ENCODE measurements at places on chromosomes 5 and 9.

- DNase-seq = no peak
Measured at GRCh38 chr5:75611311-75612225, at the start of gene ANKDD1B. TSS of gene ANKDD1B (plus strand) at chr5:75611453. CDS start at chr5:75611635, 182 bp downstream.

DNA sequence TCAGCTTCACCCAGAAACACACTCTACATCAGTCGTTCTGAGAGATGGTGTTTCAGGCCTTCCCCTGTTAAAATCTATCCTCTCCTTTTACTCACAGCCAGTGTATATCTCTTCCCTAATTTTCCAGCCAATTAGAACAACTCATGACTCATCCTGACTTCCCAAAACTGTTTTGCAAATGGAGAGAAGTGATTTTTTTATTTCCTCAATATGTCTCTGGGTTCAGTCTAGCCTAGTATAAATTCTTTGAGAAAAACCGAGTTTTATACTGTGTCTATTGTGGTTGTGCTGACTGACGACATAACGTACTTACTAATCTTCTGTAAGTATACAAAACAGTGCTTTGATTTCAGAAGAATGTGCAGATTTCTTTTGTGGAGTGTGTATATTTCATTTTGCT, 28.4 kb upstream of the CAST start:
- no peak for DNase-seq

GRCh38 chr5:149154650-149155049, 13.4 kb downstream of the ABLIM3 start:
- DNase-seq = no peak

- DNase-seq = no peak
Measured at GRCh38 chr9:99134893-99135341, 30.0 kb downstream of the TGFBR1 start.

- DNase-seq = no peak
Measured at GRCh38 chr9:91111876-91112275, 249.8 kb downstream of the AUH start.

- no peak for DNase-seq
Measured at GRCh38 chr9:19485193-19485592, 76.4 kb downstream of the ACER2 start.

Data from stimulated activated CD8-positive, alpha-beta memory T cell treated with anti-CD3 and anti-CD28 coated beads, Interleukin-4, amount 100 ng/mL, for 1 hour (primary cell).